Pancreas (tissue), 10 donors: ENCODE measurements at places on chromosomes 12 and 14.

- no peak for DNase-seq
These were observed 113.3 kb upstream of the TMPO start for GRCh38 chr12:98402091-98402490.

GRCh38 chr12:50252977-50253602 is 30.2 kb downstream of the LIMA1 start:
- no peak for DNase-seq

DNA sequence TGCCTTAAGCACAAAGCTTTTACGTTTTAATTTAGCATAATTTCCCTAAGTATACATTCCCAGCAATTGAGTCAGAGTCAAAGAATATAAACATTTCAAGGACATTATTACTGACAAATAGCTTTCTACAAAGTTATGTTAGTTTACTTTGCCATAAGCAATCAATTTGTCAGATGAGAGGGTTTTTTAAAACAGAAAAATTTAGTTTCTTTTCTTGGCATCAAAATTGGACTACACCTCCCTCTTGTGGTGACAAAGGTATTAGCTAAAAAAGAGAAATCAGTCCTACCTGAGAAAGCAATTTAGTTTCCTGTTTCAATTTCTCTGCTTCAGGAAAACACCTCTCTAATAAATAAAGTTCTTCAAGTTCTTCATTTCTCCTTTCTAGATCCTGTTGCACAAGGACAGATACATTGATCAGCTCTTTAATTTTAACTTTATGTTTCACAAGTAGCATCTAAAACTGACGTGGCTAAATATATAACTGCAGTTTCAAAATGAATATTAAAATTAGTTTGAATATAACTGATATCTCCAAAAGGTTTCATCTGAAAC is 39.9 kb downstream of the DNAI7 start:
- no peak for DNase-seq

DNA sequence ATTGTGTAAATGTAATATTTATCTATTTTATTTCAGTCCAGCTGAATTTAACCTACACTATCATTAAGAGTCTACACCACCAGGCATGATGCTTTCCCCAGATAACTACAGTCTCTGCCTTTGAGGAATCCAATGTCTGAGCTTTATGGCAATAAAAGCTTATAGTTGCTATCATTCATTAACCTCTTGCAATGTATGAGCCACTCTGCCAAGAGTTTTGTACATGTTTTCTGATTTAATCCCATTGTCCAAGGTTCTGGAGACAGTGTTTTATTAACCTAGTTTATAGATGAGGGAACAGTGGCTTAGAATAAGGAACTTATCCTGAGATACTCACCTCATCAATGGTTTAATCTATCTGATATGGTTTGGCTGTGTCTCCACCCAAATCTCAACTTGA is 17.1 kb upstream of the KITLG start:
- DNase-seq, result no peak

DNA sequence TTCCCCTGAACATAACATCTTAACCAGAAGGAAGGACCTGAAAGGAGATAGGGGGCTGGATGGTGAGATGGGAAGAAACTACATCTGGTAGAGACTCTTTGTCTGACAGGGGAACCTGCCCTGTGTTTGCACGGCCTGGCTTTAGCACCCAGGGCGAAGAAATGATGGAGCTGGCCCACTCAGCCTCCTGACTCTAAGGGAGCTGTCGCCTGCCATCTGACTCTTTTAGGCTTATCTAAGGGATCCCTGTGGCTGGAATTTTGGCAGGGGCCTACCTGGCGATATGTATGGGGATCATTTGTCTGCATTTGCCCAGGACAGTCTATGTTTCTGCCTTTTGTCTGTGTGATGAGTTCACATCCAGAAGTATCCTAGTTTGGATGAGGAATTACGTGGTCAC is 15.6 kb upstream of the CACNA2D4 start:
- no peak for DNase-seq

- no peak for DNase-seq
These were observed 6.2 kb upstream of the DHRS2 start for GRCh38 chr14:23629832-23630396.

- no peak for DNase-seq
These were observed 58.8 kb upstream of the ACTN1 start for GRCh38 chr14:69037790-69038454.

DNA sequence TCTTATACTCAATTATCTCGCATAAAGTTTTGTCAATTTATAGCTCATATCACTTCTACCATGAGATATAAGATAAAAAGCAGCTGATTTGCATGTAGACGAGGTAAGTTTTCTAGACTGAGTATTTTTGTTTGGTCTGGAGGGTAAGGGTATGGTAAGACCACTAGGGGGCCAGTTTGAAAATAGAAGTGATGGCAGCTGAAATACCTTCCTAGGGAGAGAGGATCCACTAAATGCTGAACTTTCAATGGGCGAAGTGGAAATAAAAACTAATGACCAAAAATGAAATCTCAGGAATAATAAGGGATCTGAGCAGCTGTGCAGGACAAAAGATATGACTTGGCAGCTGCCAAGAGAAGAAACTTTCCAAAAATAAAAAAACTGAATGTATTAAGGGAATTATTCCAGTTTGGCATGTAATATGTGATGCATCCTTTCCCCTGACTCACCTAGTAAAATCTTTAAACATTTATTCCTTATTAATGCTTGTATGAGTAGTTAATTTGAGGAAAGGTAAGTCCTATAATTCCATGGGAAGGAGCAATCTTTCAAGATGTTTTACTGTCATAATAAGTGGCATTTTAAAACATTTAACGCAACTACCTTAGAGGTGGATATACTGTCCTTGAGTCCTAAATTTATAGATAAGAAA is 754.5 kb downstream of the C12orf50 start:
- DNase-seq, result no peak

DNA sequence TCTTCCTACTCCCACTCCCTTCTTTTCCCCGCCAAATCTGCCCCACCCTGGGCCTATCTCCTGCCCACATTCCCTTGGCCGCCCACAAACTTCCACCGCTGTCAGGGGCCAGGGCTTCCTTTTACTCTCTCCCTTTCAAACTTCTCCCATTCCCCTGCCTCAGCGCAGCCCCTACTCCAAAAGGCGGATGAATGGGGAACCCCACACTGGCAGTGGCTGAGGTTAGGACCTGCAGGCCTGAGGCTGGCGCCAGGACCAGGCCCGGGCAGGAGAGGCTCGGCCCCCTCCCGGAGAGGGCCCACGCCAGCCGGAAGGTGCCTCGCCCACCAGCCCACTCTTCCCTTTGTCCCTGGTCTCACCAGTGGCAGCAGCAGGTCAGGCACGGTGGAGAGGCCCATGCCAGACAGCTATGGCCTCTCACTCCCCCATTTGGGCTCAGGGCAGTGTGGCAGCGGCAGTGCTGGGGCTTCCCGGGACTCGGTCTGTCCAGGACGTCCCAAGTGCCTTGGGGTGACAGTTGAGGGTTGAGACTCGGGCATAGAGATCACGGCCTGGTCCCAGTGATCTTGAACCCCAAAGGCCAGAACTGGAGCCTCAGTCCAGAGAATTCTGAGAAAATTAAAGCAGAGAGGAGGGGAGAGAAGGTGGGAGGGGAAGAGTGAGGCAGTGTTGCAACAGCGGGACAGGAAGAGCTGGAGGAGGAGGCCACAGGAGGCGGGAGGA is at the start of gene TNFRSF1A:
TNFRSF1A (minus strand) TSS at position 660 of the 723 bp plus-strand sequence; CDS start at position 398, 262 bp downstream.
- peak; percentile 64 for DNase-seq

GRCh38 chr14:105026802-105027563 is 6.1 kb upstream of the CDCA4 start:
- DNase-seq, result no peak

DNA sequence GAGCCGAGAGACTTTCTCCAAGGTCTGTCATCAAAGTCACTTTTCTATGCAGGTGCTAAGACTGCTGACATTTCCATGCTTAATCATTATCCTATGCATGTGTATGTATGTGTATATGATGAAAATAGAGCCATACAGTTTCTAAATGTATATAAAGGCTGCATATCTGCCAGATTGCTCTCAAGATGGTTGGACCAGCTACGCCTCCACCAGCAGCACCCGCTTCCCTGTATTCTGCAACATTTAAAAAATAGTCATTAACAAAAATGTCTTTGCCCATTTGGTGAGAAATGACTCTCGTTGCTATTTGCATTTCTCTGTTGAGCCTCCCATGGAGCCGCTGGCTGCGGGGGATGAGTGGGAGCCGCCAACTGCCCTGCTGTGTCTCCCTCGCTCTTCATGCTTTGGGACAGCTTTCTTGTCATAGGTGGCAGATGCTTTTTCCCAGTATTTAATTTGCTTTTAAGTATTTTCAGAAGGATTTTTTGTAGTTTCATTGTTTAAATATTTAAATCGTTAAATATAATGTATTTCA is 54.7 kb downstream of the DYNC1H1 start:
- DNase-seq, result no peak

DNA sequence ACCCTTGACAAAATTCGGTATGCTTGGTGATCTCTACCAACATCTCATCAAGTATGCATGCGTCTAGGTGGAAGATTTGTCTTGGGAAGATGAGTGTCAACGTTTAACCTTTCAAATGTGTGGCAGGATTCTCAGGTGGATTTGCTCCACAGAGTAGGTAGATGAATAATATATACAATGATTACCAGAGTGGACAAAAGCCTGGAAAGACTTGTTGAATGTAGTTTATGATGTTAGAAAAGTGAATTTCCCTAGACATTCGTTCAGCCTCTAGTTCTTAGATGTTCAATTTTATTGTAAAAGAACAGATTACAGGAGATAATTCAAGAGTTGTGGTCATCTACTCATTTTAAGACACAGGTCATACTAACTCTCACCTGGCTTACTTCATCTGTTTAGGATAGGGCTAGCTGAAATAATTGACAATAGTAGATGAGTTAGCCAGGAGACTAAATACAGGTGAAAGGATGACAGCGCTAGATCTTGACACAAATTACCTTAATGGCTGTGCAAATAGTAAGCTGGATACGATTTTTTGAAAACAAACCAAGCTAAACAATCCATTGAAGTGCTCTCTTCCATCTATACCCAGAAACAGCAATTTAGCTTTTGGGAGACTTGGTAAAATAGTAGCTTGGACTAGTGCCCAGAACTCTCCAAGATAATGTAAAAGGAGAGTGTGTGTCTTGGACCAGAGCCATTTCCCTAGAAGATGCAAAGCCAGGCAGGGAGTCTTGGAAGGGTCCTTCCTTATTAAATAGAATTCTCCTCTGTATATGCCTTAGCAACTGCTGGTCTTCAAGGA is 168.0 kb downstream of the DACT1 start:
- DNase-seq, result no peak

- no peak for DNase-seq
These were observed 9.7 kb upstream of the IFI27 start for GRCh38 chr14:94100847-94101246.

DNA sequence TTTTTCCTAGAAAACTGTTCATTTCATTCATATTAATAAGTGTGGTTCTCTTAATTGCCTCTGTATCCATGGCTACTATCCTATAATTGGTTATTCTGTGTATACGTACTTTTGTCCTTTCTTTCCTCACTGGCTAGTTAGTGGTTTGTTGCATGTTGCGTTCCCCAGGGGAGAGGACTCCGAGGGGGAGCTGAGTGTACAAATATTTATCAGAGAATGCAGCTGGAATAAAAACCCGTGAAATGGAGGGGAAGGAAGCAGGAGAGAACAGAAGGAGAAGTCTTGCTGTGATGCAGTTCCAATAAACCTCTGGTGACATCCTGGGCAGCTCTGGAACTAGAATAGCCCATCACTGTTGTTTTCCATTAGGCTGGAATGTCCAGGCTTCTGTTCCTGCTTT is 117.1 kb upstream of the RGS6 start:
- no peak for DNase-seq

DNA sequence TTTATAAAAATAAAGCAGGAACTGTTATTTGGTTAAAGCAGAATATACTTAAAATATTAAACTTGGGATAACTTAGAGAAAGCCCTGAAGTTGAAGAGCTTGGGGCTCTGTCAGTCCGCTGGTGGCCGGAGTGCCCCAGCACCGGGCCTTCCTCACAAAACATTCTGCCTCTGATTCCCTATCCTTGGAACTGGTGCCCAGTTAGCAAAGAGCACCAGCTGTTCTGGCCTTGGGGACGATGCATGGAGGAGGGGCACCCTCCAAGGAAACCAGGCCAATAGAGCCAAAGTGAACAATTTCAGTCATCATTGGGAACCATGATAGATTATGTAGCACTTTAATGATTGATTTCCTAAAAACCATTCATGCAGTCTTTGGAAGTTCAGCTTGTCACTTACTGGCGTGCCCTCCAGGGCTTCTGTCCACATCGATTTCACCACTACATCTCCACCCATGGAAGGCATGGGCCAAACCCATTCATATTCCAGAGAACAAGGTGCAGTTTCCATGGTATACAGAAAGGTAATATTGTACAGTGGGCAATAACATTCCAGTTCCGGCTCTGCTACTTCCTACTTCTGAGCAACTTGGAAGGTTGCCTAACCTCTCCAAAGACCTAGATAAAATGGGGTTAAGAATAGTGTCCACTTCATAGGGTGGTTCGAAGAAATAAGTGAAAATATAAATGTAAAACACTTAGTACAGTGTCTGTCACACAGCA is 145.9 kb downstream of the ETV6 start:
- DNase-seq, result no peak

- DNase-seq, result no peak
These were observed 567.6 kb downstream of the BCL11B start for GRCh38 chr14:98704441-98704840.

- no peak for DNase-seq
These were observed 170.0 kb upstream of the SLC16A7 start for GRCh38 chr12:59425798-59426197.

- DNase-seq, result no peak
These were observed 136.8 kb downstream of the ADGRD1 start for GRCh38 chr12:131090274-131091210.

DNA sequence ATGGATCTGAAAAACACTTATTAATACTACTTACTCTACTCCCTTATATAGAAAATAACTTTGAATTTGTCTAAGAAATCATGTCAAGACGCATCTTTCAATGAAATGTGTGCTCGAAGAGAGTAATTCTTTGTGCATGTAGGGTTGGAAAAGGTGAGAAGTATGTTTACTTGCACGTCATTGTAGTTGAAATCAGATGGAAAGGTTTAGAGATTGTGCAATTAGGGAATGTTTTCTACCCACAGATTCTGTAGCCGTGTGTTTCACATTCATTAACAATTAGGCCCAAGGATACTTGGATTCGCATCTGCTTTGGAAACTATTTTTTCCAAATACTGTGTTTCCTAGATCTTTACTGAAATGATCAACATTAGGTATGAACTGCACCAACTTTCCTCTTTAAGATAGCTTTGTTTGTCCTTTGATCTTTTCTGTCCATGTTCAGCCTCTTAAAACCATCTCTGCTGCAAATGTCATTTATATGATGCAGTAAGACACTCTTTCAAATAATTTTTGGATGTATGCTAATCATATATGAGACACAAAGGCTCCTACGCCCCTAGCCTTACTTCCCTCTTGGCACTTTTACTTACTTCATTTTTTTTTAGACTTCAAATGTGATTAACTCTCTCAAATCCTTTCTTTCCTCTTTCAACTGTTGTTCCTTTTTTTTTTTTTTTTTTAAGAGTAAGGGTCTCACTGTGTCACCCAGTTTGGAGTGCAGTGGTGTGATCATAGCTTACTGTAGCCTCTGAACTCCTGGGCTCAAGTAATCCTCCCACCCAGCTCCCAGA is 58.0 kb upstream of the PSMA6 start:
- DNase-seq, result no peak

GRCh38 chr14:46691819-46692218 is 40.2 kb upstream of the RPL10L start:
- DNase-seq, result no peak
